ENCODE measurements at places on chromosomes 3 and 15.

- DNase-seq, result no peak
Measured at GRCh38 chr15:77370580-77370979, 49.3 kb downstream of the PEAK1 start.

- DNase-seq, result no peak
Measured at GRCh38 chr15:88803241-88803919, at the start of gene ACAN. ACAN (plus strand) TSS chr15:88803436; CDS start chr15:88836207, 32,771 bp downstream.

- no peak for DNase-seq
Measured at GRCh38 chr3:115628075-115628412, 4.7 kb downstream of the GAP43 start.

DNA sequence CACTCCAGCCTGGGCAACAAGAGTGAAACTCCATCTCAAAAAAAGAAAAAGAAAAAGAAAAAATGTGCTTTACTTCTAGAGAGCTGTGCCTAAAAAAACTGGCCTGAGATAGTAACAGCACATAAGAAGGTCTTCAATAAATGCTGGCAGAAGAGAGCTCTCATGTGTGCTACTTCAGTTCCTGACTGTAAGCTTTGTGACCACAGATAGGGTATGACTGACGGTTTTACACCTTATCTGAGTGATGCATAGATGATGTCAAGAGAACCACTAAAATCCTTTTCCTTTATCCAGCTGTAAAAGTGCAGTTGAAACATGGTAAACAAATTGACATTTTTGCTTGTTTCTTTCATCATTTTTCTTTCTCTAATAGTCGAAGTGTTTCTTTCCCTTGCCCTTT, 127.9 kb downstream of the C3orf70 start:
- no peak for DNase-seq

GRCh38 chr15:54638666-54639065, 558.1 kb downstream of the RSL24D1 start:
- DNase-seq, result no peak

All from adipocyte (in vitro differentiated cells).